ENCODE measurements at places on chromosomes 6 and 20.

- peak; percentile 62 for DNase-seq
These were observed at the start of gene ITPR3 for GRCh38 chr6:33620856-33621710. ITPR3 (plus strand) TSS chr6:33621322; CDS start chr6:33621603, 281 bp downstream.

DNA sequence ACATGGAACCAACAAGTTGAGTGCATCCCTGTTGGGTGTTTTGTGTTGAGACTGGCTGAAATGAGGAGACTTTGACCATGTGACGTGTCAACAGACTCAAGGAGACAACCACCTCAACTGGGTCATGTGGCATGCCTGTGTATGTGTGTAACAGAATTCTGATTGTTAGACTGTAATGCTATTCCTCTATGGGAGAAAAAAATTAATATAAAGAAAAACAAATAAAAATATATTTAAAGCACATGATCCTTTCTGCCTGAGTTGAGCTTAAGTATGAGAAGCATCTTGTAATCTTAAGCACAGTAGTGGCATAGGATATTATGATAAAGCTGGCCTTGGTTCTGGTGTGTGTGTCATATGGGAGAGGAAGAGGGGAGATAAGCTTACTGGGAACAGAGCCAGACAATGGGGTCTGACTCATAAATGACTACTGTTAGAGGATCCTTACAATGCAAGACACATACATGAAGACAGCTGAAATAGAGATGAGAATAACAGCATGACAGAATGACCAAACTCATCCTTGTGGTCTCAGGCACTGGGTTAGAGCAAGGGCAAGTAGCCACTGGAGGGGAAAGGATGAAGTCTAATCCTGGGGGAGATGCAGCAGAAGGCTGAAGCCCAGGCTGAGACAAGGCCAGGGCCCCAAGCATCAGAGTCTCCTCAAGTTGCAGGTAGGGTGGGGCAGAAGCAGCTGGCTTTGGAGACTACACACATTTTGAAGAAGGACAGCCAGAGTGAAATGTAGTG, 9.2 kb downstream of the TP53INP2 start:
- DNase-seq: no peak

DNA sequence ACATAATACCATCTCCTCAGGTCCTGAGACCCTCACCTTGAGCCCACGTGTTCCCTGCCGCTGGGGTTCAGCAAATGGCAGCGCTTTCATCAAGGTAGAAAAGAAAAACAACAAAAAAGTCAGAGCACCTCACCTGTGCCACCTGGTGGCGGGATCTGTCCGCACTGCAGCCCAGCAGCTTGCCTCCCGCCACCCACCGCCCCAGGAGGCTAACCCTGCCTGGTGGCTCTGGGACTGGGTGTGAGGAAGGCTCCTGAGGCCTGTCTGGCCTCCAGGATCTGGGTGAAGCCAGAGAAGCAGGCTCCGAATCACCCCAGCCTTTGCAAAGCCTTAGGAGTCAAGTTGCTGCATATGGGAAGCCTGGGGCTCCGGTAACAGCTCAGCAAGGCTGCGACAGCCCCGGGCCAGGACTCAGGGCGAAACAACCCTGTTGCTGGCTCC, 270.8 kb downstream of the BMP7 start:
- DNase-seq: no peak

GRCh38 chr6:87789198-87789899, 87.3 kb upstream of the AKIRIN2 start:
- DNase-seq: no peak

GRCh38 chr6:17178326-17178725, 76.5 kb downstream of the STMND1 start:
- no peak for DNase-seq

DNA sequence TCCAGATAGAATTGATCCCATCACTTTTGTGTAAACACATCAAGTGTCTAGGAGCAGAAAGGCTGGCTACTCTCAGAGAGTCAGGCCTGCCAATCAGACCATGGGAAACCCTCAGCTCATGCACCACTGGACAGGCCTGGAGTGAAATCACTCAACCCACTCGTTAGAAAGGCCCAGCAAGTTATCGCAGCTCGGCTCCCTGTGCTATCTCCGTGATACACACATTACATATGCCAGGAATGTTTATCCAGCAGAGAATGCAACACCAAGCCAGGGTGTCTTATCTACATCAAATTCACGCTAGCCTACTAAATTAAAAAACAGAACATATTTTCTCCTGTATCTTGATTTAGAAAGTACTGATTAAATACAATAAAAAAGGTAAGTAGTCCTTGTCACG, 232.4 kb upstream of the FOXQ1 start:
- DNase-seq: no peak

DNA sequence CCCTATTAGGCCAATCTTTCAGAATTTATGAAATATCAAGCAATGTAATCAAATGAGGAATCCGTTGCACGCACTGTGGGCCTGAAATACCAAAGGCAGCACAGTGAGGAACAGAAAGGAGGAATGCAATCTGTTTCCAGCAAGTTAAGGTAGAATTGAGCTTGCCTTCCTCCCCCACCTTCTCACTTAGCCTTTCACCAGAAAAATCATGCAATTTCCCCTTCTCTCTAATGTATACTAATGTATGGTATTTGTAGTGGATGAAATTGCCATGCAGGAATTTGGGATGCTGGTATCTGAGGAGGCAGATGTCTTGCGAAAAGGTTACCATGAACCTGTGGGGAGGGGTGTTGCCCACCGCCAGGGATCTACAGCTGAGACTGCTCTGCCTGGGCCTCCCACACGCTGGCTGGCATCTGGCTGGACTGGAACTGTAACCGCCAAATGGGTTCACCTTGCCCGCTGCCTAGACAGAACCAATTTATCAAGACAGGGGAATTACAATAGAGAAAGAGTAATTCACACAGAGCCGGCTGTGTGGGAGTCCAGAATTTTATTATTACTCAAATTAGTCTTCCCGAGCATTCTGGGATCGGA, 222.4 kb upstream of the MYLIP start:
- no peak for DNase-seq

DNA sequence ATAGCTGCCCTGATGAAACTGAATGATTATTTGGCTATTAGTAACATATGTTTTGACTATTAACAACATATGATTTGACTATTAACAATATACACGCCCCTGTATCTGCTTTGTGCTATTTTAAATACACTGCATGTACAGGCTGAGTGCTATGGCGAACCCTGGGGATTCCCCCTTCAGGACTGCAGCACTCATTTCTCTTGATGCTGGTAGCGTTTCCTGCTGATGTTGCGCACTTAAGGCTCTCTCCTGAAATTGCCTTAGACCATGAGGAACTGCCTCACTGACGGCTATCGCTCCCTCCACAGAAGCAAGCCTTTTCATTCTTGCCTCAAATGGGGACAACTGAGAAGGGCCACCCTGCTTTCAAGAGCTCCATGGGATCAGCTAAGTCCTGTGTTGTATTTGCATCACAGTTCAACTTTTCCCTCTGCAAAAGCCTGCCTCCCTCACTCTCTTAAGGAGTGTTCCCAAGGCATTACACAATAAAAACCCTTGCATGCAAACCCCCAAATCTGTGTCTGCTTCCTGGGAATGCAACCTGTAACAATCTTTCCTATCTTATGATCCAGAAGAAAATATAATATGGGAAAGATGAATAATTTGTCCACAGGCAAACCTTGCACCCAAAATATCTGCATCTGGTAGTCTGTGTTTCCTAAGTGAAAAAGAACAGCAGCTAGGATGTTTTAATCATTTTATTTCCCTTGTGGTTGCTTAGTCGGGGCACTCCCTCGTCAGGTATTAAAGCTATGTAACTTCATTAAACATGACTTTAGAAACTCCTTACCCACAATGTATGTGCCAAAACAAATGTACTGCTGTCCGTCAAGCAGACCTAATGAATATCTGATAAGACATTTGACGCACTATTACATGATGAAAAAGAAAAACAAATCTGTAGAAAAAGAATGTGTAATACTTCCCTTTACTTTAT, 456.4 kb downstream of the COL12A1 start:
- no peak for DNase-seq

- DNase-seq: no peak
These were observed 160.2 kb upstream of the FOXA2 start for GRCh38 chr20:22744341-22745193.

GRCh38 chr20:56690531-56691175, 61.5 kb downstream of the TFAP2C start:
- no peak for DNase-seq

GRCh38 chr20:13857304-13857703, 72.5 kb downstream of the NDUFAF5 start:
- no peak for DNase-seq

- DNase-seq: no peak
These were observed 683.0 kb upstream of the MANEA start for GRCh38 chr6:94894300-94894699.

DNA sequence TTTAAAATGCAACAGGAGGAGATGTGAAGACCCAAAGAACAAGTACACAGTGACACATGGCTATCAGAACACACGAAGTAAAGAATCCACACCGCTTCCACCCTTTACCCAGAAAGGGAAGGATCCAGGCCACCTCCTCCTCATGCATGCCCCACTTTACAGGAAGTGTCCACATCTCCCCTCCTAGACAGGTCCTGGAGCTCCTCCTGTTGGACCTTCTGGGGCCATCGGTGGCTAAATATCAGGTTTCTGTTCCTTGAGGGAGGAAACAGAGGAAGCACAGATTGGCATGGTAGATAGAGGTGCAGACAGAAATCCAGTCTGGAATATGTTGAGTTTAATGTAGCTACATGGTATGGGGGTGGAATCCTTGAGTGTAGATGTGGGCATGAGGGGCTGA, 10.9 kb downstream of the NINL start:
- DNase-seq: no peak

DNA sequence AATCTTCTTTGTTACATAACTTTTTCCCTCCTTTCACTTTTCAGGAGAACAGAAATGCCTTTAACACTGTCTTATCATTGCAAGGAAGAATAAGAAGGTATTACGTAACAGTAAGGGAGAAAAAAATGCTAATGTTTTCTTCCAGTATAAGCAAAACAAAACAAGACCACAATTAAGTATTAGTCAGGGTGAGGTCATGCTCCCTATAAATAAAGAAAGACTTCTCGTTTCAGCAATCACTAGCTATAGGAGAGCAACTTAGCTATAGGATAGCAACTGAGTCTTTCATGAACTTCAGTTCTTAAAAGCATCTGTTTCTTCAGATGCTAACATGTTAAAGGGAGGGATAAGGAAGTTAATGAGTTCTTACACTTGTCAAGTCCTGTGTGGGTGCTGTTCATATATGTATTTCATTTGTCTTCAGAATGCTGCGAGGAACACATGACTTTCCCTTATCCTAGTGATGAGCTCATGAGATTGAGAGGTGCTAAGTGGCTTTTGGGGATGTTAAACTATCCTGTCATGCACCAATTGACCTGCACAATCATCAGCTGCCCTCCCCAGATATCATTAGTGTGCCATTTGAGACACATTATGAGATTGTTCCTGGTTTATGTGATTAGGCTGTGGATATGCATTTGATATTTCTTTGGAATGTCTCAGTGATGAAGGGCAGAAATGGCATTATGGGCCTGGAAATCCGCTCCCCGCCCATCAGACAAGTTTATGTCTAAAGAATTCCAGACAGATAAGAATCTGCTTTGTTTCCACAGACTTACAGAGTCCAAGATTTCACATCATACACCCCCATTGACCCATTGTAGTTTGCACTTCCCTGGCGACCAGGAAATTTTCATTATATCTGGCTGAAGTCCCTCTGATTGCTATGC, 37.5 kb downstream of the LAMA4 start:
- DNase-seq: no peak

DNA sequence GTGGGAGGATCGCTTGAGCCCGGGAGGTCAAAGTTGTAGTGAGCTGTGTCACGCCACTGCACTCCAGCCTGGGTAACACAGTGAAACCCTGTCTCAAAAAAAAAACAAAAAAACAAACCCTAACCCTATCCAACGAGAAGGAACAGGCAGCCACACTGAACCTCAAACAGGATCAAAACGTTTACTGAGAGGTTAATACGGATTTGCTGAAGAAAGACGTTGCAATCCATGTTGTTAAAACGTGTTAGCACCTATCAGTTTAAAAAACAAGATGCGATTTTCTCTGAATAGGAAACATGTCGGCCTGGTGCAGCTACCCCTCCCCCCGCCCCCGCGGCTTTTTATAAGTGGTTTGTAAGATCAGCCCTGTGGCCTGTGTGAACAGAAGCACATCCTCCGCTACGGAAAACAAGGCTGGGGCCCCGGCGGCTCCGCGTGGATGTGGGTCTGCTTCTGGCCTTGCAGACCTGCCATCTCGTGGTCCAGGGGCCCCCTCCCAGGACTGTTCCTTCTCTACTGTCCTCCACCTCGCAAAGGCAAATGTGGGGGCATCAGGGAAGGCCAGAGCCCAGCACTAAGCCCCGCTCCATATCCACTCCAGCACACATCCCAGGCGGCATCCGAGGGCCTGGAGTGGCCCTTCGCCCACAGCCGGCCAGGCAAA, 11.4 kb downstream of the SLC2A4RG start:
- DNase-seq: peak; percentile 29

DNA sequence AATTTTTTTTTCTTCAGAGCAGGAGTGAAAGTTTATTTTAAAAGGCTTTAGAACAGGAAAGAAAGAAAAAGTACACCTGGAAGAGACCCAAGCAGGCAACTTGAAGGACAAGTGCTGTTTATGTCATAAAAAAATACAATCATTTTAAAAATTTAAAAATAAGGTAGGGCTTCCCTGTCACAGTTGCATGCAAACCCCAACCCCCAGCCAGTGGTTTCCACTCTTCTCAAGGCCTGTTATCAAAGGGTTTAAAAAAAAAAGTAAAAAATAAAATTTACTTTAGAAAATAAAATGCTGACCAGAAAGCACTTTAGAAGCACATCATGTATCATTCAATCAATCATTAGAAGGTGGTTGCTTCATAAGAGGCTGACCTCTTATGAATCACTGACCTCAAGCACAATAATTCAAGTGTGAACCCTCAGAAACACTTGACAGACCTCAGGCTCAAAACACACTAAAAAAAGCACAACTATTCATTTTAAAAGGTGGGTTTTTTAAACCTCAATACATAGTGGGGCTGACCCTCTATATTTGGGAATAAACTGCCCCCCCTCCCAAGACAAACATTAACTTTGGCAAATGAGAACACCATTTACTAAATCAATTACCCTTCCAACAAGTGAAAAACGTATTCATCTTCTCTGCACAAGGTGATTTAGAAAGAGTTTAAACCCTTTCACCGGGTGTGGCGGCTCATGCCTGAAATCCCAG, 15.6 kb downstream of the ILRUN start:
- DNase-seq: no peak

DNA sequence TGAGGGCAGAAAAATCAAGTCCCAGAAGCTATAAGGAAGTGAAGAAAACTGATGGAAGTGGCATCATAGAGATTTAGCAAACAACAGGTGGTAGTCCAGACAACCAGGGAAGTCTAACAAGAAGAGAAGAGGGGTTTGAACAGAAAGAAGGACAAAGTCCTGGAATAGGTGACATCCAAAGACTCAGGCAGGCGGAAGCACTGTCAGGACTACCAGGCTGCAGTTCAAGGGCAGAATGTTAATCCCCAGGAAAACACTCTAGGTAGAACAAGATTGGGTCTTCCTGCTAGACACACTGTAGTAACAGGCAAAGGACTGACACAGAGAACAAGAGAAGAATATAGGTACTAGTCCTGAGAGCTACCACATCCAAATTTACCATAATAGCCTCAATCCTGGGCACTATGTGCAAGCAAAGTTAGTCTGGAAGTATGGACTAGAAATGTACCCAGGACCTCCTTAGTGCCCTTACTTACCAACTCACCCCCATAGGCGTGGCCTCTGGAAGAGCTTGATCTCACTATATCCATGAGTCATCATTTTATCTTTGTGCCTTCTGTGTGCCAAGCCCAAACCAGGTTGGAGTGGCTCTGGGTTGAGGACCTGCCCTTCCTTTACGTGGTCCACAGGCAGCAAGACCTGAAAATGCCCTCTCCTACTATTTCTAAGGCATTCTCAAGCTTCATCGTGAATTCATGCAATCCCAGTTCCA, 2.2 kb upstream of the EPB41L2 start:
- no peak for DNase-seq
